ENCODE measurements at places on chromosomes 6 and 20.

DNA sequence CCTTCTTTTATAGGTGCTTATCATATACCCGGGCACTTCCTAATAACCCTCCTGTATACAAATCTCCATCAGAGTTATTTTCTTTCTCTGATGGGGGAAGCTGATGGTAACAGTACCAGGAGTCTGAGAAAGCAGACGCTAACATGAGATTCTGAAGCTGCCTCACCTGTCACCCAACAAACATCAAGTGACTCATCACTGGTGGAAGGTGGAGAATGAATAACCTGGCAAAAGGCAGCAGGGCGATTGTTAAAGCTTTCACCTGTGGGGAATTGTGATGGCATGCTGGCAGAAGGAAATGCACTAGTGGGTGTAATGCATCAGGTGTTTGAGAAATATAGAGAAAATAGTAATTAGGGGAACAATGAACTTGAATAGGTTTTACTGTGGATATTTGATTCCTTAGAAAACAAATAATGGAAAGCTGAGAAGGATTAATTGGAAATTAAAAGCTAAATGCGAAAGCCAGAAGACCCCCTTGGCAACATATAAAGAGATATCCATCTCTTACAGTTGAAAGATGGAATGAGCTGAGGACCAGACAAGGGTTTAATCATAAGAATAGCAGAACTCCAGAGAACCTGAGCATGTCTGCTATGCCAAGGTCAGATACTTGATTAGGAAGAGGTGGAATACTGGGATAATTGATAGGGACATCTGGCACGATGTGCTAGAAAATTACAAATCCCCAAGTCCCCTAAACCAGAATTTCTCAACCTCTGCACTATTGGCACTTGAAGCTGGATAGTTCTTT, 517.1 kb downstream of the PKHD1 start:
- no peak for DNase-seq

DNA sequence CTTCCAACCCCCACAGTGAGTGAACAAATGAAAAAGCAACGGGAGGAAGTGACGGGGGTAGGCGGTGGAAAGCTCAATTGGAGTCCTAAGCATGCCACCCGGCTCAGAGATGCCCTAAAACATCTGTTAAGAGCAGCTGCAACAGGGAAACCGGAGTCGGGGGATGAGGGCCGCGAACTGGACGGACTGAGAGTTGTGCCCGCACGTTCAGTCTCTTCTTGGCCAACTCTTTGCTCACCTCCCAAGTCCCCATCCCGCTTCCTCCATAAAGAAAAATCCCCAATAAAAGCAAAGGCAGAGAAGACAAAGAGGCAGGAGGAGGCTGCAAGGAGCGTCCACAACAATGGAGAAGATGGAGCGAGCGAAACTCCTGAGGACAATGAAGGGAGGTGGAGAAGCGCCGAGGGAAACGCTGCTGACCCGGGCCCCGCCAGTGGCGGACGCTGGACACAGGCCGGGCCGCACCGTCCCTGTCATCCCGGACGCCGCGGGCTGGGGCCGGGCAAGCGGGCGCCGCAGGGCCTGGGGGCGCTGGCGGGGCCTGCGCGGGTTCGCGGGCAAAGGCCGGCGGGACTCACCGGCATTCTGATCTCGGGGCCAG, 600 bp downstream of the SEC63 start:
- DNase-seq: peak; percentile 13

- no peak for DNase-seq
Observed at GRCh38 chr6:41778895-41779294, 805 bp downstream of the FRS3 start.

DNA sequence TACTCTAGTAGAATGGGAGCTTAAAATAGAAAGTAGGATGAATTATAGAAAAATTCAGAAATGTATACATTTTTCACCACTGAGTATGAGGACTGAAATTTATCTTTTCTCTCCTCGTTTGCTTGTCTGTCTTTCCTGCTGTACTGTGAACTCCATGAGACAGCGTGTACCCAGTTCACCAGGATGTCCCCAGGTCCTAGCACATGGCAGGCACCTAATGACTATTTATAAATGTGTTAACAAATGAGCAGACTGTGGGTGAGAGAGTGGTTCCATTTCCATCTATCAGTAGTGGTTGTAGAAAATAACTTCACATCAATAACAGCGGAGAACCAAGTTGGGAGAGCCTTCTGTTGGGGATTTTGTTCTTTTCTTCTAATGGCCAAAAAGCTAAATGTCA, 106.3 kb downstream of the NUS1 start:
- no peak for DNase-seq

DNA sequence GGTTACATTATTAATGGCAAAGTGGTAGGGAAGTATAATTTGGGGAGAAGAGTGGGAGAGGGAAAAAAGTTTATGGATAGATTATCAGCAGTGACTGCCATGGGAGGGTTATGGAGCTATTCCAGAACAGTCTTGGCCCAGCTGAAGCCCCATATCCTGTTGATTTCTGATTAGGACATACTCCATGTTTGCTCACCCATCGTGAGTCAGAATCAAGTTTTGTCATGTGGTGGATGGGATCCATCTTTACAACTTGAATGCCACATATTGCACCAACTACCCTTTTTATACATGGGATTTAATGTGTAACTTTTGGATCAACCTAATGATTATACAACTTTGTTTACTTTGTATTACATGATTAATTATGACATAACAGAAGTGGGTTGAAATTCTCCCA, 217.0 kb downstream of the HAO1 start:
- DNase-seq: no peak

- DNase-seq: no peak
Observed at GRCh38 chr6:74259981-74260380, 564.0 kb downstream of the CD109 start.

DNA sequence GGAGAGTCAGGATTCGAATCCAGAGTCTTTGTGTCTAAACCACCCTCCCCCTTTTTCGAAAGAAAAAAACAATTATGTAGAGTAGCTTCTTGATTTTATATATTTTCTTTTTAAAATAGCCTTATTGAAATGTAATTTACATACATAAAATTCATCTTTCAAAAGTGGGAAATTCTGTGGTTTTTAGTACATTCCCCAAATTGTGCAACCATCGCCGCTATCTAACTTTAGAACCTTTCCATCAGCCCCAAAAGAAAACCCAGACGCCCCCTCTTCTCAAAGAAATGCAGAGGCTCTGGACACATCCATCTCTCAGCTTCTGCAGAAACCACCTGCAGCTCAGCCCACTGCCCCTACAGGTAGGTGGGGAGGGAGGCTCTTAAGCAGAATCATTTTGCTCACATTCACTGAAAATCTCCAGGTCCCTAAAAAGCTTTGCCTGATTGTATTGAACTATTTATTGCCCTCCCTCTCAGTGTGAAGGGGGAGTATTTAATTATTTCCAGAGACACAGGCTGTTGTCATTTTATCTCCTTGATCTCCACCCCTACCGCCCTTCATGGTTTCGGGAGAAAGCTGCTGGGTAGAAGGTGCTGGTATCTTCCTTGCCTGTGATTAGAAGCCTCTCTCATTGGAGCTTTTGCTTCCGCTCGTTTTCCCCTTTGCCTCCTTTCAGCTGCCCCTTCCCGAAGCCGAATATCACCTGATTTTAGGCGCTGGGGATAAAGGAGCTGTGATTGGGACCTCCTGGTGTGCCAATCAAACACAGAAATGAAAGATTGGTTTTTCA, 68.7 kb upstream of the KCNG1 start:
- peak; percentile 59 for DNase-seq

- no peak for DNase-seq
Observed at GRCh38 chr6:134651519-134651918, 298.4 kb downstream of the ALDH8A1 start.

DNA sequence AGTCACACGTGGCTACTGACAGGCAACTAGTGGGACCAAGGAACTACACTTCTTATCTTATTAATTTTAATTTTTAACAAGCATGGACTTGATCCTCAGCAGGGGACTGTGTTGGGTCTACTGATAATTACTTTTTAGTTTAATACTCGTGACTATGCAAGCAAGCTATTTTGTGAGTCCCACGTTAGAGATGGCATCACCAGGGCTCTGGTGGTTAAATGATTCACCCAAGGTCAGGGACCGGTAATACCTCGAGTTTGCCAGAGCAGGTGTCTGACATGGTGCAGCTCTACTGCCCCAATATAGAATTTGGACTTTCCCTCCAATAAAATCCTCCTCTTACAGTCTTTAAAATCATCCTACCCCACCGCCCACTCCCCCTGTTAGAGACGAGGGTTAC, 98.6 kb upstream of the RIN2 start:
- DNase-seq: no peak

DNA sequence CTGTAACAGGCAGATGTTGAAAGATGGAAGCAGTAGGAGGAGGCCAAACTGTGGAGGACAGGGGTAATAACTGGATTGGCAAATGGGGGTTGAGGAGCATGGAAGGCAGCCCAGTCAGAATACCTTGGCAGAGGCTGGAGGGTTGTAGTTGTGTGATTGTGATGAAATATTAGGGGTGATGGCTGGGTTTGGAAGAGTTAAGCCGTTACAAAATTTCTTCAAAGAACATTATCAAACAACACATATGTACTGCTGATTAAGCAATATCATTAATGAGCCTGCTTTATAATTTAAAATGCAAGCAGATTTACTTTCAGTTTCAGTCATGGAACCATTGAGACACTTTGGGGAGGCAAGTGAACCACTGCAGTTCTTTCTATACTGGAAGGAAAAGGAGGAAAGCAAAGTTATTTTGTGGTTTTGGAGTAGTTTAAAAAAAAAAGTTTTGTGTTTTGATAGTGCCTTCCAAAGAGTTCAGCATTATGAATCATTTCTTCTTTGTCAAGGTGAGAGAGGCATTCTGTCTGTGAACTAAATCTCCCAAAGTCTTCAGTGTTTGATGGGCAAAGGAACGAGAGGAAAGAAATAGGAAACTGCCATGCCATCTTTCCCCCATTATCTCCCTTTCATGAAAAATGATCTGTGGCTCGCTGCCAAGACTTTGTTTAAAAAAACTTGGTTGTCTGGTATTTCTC, 20.7 kb downstream of the FOXO3 start:
- no peak for DNase-seq

GRCh38 chr6:63321821-63322220, 2.0 kb upstream of the LGSN start:
- DNase-seq: no peak

DNA sequence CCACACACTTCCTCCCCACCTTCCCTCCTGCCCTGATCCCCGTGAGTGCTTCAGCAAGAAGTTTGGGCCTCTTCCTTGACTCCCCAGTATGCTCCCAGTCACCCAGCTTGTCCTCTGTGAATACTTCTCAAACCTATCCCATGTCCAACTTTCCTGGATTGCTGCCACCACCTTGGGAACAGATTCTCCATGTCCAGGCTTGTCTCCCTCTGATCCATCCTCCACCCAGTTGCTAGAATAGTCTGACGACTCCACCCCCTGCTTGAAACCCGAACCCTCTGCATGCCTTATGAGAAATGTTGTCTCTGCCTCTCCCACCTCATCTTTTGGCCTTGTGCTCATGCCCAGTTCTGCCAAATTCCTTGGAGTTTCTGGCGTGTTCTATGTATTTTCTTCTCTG, 108.0 kb downstream of the PPP1R14C start:
- no peak for DNase-seq

DNA sequence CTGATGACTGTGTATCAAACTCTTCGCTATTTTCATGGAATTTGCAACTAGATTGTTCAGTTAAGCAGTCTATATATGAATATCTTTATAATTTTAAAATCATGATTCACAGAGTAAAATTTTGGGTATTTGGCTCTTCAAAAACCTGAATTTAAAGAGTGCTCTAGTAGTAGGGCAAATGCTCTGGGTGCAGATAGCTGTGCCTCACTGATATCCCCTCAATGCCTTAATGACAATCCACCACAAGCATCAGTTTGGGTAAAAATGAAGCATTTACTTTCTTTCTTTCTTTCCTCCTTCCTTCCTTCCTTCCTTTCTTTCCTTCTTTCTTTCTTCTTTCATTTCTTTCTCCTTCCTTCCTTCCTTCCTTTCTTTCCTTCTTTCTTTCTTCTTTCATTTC, 239.7 kb downstream of the ADGRB3 start:
- no peak for DNase-seq

DNA sequence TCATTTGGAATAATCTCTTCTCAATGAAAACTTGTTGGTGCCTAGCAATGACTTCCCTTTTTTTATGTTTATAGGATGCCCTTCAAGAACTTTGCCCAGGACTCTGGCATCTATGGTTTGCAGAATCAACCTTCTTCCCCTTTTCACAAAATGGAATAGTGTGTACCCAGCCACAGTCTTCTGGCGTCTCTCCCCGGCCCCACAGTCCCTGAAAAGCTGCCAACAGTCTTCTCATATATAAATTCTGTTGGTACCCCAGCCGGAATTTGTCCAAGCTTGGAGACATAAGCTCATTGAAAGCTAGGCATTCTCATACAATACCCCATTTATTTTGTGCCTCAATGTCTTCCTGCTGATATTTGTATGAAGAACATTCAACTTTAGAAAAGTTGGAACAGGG, 26.4 kb upstream of the MCM3 start:
- no peak for DNase-seq

GRCh38 chr20:19975901-19976300, 41.3 kb upstream of the NAA20 start:
- no peak for DNase-seq

- DNase-seq: no peak
Observed at GRCh38 chr6:38043259-38043753, 223.8 kb downstream of the ZFAND3 start.

- no peak for DNase-seq
Observed at GRCh38 chr6:110282412-110282811, 75.7 kb downstream of the METTL24 start.

GRCh38 chr6:91299544-91300491, 712.9 kb upstream of the MAP3K7 start:
- DNase-seq: no peak

DNA sequence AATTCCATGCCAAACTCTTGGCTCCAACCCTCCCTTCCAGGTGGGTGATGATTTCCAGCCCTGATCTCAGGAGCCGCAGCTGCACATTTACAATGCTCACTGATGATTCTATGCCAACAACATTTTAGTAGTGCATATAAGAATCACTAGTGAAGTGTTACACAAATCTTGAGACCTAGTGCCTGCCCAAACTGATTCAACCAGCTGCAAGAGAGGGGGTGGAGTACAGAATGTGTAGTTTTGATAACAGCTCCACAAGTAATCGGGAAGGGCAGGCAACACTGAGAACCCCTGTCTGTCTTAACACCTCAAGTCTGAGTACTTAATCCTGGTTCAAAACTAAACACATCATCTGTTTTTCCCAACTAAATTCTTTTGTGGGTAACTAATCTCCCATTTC, 91.7 kb downstream of the PRDM1 start:
- no peak for DNase-seq
